ENCODE measurements at places on chromosomes 16 and 17. TPM values are rescaled to one million over a fixed set of nuclear protein-coding genes. Genes with fewer than 3 reads are reported as not detected.

GRCh38 chr17:16449121-16449570 lies 33.8 kb downstream of the TRPV2 start:
- no peak overlapping the region for H3K27ac ChIP-seq
- H3K27me3 ChIP-seq, result no peaks in the 10 kb centered on the region
- peak; percentile 69 for DNase-seq
- H3K4me3 ChIP-seq, result no peak overlapping the region
- peaks cover 35% of the 10 kb centered on the region for H3K36me3 ChIP-seq

DNA sequence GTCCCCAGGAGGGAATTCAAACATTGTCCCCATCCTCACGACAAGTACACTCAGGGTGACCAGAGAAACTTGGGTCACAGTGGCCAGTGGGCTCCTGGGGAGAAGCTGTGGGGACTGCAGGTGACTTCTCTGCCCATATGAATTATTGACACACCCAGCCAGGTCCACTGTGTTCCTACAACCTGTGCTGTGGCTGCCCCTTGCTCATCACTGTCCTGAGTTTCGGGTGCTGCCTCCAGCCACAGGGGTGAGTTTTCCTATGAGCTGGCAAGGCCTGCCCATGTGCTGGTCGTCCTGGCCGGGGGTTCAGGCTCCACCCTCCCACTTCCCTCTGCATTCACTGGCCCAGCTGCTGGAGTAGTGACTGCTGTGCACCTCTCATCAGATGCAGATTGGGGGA lies 59.0 kb upstream of the RBFOX3 start:
- H3K4me1 ChIP-seq, result no peaks in the 10 kb centered on the region
- H3K4me3 ChIP-seq, result no peak overlapping the region
- peaks cover 4% of the 10 kb centered on the region for H3K27me3 ChIP-seq
- H3K27ac ChIP-seq, result no peak overlapping the region
- no peaks in the 10 kb centered on the region for H3K36me3 ChIP-seq

DNA sequence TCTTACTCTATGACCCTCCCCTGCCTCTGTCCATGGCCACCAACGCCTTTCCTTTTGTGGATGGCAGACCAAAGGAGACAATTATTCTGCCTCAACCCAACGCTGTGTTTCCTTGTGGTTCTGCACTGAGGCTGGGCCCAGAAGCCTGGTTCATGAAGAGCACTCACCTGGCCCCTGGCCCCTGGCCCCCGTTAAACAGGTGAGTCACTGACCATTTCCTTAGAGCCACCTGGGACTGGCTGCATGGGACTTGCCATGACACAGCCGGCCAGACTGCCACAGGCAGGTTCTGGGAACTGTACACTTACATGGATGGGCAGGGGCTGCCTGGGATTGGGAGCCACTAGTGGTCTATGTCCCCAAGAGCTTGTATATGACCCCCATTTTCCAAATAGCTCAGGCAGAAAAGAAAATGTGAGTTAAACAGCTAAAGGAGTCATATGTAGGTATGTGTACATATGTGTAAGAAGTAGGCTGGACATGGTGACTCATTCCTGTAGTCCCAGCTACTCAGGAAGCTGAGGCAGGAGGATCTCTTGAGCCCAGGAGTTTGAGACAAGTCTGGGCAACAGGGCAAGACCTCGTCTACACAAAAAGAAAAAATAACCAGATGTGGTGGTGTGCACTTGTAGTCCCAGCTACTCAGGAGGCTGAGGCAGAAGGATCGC lies 181.9 kb upstream of the CACNG5 start:
- H3K27me3 ChIP-seq, result no peaks in the 10 kb centered on the region
- no peak for DNase-seq
- H3K27ac ChIP-seq, result no peak overlapping the region

- DNase-seq, result no peak
- no peak overlapping the region for H3K4me3 ChIP-seq
- peak overlapping the region; percentile 88 for H3K27ac ChIP-seq
- peaks cover 5% of the 10 kb centered on the region for H3K36me3 ChIP-seq
- H3K4me1 ChIP-seq, result peaks cover 44% of the 10 kb centered on the region
- no peaks in the 10 kb centered on the region for H3K27me3 ChIP-seq
These were observed 33.7 kb upstream of the VPS4A start for GRCh38 chr16:69277413-69277812.

FUS gene
- 30.4 TPM for total RNA-seq

EME2 gene
- total RNA-seq, result 10.0 TPM

KRTAP4-4 gene
- not detected for total RNA-seq
